ENCODE measurements at places on chromosomes 16 and 17. TPM values are rescaled to one million over a fixed set of nuclear protein-coding genes. Genes with fewer than 3 reads are reported as not detected.

The ZNF750 gene
- polyA plus RNA-seq: 0.02 TPM

The CNGB1 gene
- polyA plus RNA-seq: 0.04 TPM

The ABCA6 gene
- 3.5 TPM for polyA plus RNA-seq

DNA sequence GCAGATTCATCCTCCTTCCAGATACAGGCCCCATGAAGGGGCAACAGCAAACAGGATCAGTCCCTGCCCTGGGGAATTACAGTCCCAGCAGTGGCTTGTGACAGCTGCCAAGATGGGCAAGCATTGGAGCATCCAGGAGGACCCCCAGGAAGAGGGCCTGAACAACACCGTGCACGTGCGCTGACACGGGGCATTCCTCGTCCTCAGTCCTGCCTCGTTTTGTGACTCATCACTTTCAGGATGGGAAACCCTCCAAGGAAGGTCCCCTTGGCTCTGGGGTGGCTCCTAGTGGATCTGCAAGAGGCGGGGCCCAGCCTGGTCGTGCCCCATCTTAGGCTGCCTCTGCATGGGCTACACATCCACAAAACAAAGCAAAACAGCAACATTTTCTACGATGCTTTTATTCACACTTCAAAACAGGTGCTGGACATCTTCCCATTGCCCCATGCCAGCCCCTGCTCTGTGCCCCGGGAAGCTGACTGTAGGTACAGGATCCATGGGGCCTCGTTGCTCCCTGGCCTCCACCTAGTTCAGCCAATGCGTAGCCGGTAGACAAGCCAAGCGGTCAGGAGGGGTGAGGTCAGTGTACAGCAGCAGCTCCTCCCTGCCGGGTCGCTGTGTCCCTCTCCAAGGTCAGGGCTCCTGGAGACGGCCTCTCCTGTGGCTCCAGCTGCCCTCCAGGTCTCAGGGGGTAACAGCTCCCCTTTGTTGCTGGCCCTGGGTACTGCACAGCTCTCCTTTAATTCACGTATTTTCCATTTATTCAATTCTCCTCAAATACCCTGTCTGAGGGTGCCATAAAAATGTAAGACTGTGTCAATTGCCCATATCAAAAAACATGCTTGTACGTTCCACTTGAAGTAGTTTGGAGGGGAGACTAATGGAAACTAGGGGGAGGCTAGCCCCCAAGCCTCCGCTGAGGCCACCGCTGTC, 32.2 kb downstream of the ACTG1 start:
- peaks cover 14% of the 10 kb centered on the region for H3K4me1 ChIP-seq
- no peaks in the 10 kb centered on the region for H3K36me3 ChIP-seq
- H3K27ac ChIP-seq: no peak overlapping the region
- no peaks in the 10 kb centered on the region for H3K27me3 ChIP-seq
- H3K4me3 ChIP-seq: no peak overlapping the region

DNA sequence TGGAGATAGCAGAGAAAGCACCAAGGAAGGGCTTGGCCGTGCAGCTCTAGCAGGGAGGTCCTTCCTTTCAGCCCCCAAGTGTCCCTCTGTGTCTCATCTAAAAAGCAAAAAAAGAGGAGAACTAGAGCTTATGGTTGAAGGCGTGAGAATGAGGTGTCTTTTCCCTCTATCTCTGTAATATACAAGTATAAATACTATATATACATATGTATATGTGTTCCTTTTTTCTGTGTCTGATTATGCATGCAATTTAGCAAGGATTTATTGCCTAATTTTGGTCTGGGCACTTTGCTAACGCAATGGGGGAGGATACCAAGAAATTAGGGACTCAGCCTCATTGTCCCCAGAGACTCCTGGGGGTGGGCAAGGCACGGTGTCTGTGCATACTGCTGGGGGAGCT, 90.2 kb upstream of the CCL2 start:
- H3K4me1 ChIP-seq: no peaks in the 10 kb centered on the region
- H3K27ac ChIP-seq: no peak overlapping the region
- H3K27me3 ChIP-seq: no peaks in the 10 kb centered on the region
- H3K4me3 ChIP-seq: no peak overlapping the region
- DNase-seq: no peak

Data from pancreas (tissue), 10 donors.